ENCODE measurements at places on chromosomes 6 and 20.

DNA sequence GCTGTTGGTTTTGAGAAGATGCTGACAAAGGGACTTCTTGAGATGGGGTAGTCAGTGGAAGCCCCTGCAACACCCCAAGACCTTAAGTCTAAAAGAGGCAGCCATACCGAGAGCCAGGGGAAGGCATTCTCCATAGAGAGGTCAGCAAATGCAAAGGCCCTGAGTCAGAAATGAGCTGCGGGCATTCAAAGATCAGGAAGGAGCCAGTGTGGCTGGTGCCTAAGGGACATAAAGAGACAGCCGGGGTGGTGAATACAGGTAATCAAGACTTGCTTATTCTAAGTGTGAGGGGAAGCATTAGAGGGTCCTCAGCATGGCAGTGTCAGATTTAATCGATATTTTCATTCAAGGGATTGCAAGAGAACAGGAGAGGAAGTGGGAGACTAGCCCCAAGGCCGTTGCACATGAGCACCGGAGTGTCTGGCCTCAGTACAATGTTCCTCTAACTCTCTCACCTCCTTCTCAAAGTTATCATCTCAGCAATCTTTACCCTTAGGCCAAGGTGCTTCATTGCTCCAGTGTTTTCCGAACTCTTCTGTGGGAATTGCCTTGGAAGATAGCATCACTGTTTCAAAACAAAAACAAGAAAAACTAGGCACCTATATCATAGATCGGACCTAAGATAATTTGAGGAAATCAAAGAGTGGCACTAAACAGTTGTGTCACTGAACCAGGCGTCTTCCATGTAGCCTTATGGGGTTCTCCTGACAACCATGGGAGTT, 173.2 kb downstream of the DOK5 start:
- H3K4me3 ChIP-seq: no peak overlapping the region
- H3K27ac ChIP-seq: no peak overlapping the region
- H3K4me1 ChIP-seq: peaks cover 5% of the 10 kb centered on the region
- H3K27me3 ChIP-seq: no peaks in the 10 kb centered on the region
- no peaks in the 10 kb centered on the region for H3K36me3 ChIP-seq
- no peak for DNase-seq

GRCh38 chr6:10250655-10251220, 164.1 kb downstream of the TFAP2A start:
- H3K27me3 ChIP-seq: no peaks in the 10 kb centered on the region
- no peak overlapping the region for H3K27ac ChIP-seq
- H3K4me3 ChIP-seq: no peak overlapping the region
- DNase-seq: no peak
- H3K4me1 ChIP-seq: no peaks in the 10 kb centered on the region
- H3K36me3 ChIP-seq: no peaks in the 10 kb centered on the region

DNA sequence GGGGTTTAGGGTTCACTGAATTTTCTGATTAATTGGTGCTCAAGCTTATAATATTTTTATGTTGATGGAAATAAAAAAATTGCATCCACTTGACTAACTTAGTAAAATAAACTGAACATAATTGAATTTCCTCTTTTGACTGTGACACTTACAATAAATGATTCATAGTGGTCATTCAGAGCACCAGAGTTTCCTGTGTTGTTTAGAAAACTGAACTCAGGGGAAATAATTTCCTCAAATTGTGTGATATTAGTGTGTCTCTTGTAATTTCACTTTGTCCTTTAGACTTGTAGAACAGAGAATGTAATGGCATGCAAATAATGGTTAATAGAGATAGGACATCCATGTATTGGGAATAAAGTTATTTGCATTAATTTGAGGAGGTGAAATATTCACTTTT, 319.7 kb upstream of the MAN1A1 start:
- H3K4me3 ChIP-seq: no peak overlapping the region
- H3K4me1 ChIP-seq: no peaks in the 10 kb centered on the region
- no peak for DNase-seq
- no peaks in the 10 kb centered on the region for H3K36me3 ChIP-seq
- no peak overlapping the region for H3K27ac ChIP-seq

GRCh38 chr6:4169028-4169789, 33.8 kb upstream of the ECI2 start:
- H3K4me3 ChIP-seq: no peak overlapping the region
- peak; percentile 46 for DNase-seq
- H3K27me3 ChIP-seq: no peaks in the 10 kb centered on the region
- no peak overlapping the region for H3K27ac ChIP-seq

- no peaks in the 10 kb centered on the region for H3K36me3 ChIP-seq
- H3K27me3 ChIP-seq: no peaks in the 10 kb centered on the region
- no peak for DNase-seq
Measured at GRCh38 chr6:32689531-32690501, 23.4 kb upstream of the HLA-DQB1 start.

DNA sequence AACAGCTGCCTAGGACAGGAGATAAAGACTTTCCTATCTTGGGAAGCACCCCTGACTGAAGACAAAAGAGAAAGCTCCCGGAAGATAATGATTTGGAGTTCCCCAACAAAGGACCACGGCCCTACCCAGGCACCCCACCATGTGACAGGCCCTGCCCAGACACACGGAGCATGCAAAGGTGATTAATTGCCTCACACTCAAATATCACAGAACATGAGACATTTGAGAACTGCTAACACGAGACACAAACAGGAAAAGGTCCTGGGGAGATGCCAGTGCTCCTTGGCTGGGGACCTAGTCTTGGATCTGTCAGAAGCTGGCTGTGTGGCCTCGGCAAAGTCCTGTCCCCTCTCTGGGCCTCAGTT, 82.5 kb upstream of the PTPN1 start:
- H3K27ac ChIP-seq: no peak overlapping the region
- H3K4me1 ChIP-seq: peaks cover 15% of the 10 kb centered on the region
- H3K4me3 ChIP-seq: no peak overlapping the region
- DNase-seq: peak; percentile 65

DNA sequence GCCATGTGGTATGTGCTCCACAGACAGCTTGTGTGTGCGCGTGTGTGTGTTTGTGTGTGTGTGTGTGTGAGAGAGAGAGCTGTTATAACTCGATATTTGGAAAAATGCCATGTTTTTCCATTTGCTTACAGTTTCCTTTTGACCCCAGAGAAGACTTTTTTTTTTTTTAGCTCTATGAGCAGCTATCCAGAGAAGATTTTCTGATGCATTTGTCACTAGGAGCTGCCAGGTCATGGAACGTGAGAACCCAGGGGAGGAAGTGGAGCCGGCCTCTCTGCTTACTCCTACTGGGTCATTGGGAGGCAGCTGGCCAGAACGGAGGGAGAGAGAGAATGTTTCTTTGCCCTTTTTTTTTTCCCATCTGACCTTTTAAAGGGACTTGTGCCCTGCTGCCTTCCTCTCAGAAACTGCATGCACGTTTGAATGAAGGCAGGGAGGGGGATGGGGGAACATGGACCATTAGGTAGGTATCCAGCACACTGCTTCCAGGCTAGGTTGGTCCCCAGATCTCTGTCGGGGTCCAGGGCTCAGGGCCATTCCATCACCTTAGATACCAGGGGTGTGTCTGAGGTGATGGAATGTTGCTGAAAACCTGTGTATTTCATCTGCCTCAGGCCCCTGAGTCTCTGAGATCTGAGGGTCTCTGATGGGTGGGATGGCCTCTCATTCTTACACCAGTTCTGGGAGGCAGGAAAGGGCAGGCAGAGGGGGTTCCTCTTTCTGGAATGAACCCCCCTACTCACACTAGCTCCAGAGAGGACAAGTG, 11.2 kb upstream of the MRPS18A start:
- no peaks in the 10 kb centered on the region for H3K36me3 ChIP-seq
- H3K27me3 ChIP-seq: no peaks in the 10 kb centered on the region
- H3K27ac ChIP-seq: no peak overlapping the region
- peaks cover 24% of the 10 kb centered on the region for H3K4me1 ChIP-seq

DNA sequence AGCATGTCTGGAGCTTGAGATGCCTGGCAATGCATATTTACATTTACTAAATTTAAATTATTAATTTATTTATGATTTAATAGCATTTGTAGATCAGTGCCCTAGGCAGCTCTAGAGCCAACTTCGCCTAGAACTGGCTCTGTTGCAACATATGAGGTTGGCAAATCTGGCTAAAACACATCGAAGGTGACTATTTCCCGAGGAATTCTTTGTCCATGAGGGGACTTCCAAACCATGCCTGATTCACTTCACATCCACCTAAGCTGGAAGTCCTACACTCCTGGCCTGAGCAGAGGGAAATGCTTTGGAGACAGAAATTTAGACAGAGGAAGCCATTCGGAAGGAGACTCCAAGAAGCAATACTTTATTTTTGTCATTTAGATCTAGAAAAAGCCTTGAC, 211.0 kb upstream of the ARG1 start:
- no peak for DNase-seq
- no peaks in the 10 kb centered on the region for H3K4me1 ChIP-seq
- no peak overlapping the region for H3K4me3 ChIP-seq
- H3K27me3 ChIP-seq: no peaks in the 10 kb centered on the region
- H3K27ac ChIP-seq: no peak overlapping the region

DNA sequence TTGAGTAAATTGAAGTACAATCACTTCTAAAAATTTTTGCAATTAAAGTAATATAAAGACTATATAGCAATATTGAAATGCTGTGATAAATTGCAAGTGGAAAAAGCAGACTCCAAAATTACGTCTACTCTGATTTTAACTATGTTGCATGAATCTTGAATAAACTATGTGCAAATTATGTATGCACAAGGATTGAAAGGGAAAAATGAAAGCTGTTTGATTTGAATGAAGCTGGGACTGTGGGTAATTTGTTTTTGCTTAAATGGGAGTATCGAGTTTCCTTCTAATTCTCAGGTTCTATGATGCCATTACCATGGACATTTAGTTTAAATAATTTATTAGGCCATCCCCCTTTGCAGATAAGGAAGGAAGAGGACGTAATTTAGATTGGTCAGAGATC, 198.7 kb upstream of the MYLIP start:
- H3K36me3 ChIP-seq: no peaks in the 10 kb centered on the region
- H3K4me1 ChIP-seq: no peaks in the 10 kb centered on the region
- DNase-seq: no peak
- H3K27ac ChIP-seq: no peak overlapping the region

DNA sequence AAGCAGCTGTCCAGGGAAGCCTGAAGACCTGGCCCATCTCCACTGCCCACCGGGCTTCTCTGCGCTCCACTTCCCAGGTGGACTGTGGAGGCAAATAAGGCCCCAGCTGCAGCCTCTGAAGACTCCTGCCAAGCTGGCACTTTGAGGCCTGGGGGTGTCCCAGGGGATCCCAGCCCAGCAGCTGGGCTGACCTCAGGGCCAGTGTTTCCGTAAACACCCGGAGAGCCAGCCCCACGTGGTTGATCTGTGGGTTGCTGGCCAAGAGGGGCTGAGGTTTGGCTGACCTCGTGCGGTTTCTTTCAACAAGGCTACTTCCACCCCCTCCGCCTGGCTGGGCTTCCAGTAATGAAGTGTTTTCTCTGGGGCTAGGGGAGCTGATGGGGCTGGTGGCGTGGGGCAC, 12.4 kb upstream of the CCN5 start:
- peak; percentile 98 for DNase-seq
- H3K4me1 ChIP-seq: peaks cover 34% of the 10 kb centered on the region
- H3K36me3 ChIP-seq: no peaks in the 10 kb centered on the region
- H3K4me3 ChIP-seq: no peak overlapping the region
- H3K27me3 ChIP-seq: peaks cover 2% of the 10 kb centered on the region

DNA sequence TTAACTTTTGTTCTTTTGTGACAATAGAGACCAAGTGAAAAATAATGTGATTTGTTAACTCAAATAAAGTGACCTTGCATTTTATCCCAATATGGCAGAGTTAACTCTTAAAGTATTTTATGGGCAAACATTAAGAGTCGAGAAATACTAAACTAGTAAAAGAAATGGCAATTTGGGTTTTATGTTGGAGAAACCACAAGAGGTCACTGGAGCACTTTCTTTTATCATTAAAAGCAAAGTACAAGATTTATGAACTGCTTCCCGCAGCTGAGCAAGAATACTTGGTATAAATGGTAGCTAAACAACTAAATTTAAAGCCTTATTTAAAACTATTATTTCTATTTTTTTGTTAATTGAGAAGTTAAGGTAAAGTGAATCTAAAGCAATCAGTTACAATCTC, 33.5 kb upstream of the MCM9 start:
- H3K27me3 ChIP-seq: no peaks in the 10 kb centered on the region
- H3K4me1 ChIP-seq: no peaks in the 10 kb centered on the region
- H3K4me3 ChIP-seq: no peak overlapping the region
- H3K27ac ChIP-seq: no peak overlapping the region
- DNase-seq: peak; percentile 61

GRCh38 chr6:169784821-169785340, 33.5 kb downstream of the ERMARD start:
- no peaks in the 10 kb centered on the region for H3K36me3 ChIP-seq
- no peak overlapping the region for H3K4me3 ChIP-seq
- H3K27ac ChIP-seq: no peak overlapping the region
- no peak for DNase-seq

DNA sequence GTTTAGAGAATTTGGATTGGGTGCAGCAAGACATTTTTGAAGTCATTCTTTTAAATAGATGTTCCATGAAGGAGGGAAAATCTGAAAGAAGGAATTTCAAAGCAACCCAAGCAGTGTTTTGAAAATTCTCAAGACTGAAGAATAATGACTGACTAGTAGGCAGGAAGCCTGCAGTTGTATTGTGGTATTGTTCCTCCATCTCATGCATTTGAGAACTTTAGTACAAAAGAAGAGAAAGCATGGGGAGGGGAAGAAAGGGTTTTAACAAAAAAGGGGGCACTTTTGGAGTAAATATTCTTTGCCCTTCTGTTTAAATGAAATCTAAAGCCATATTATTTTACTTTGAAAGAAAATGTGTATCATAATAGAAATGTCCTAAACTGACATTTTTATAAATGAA, 6.6 kb downstream of the NCOA3 start:
- H3K36me3 ChIP-seq: no peaks in the 10 kb centered on the region
- H3K4me1 ChIP-seq: no peaks in the 10 kb centered on the region
- no peak overlapping the region for H3K27ac ChIP-seq
- no peak for DNase-seq

DNA sequence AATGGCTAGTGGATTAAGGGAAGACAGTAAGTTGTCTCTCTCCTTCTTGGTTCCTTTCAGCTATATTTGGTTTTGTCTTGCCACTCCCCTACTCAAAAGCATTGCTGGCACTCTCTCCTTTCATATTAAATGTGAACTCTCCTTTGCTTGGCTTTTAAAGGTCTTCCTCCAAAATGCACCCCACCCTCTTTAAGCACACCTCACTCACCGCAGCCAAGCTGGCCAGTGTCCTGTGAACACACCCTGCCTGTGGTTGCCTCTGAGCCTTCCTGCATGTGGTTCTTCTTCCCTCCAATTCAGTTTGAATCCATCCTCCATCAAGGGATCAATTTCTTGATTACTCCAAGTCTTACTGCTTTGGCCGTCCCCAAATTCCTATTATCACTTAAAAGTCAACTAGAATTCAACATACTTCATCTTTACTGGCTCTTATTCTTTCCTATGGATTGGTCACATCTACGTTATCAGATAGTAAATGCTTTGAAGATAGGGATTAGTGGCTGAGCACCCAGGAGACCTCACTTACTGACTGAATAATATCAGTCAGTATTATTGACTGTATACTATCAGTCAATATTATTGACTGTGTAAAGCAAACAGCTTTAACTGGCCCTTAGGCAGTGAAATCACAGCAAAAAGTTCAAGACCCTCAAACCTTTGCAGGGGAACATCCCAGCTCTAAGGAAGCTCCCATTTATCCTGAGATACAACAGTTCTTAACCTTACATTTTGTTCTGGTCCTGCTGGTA, 41.6 kb upstream of the SPDEF start:
- no peaks in the 10 kb centered on the region for H3K27me3 ChIP-seq
- H3K4me1 ChIP-seq: peaks cover 4% of the 10 kb centered on the region
- DNase-seq: no peak

All from fibroblast of lung (primary cell).